ENCODE measurements at places on chromosomes 16 and 17.

- no peak for DNase-seq
Observed at GRCh38 chr17:28365487-28365886, 488 bp upstream of the SEBOX start.

GRCh38 chr16:68374246-68374805 lies 63.5 kb downstream of the PRMT7 start:
- no peak for DNase-seq

GRCh38 chr16:53908731-53909130 lies 204.8 kb downstream of the FTO start:
- DNase-seq, result no peak

DNA sequence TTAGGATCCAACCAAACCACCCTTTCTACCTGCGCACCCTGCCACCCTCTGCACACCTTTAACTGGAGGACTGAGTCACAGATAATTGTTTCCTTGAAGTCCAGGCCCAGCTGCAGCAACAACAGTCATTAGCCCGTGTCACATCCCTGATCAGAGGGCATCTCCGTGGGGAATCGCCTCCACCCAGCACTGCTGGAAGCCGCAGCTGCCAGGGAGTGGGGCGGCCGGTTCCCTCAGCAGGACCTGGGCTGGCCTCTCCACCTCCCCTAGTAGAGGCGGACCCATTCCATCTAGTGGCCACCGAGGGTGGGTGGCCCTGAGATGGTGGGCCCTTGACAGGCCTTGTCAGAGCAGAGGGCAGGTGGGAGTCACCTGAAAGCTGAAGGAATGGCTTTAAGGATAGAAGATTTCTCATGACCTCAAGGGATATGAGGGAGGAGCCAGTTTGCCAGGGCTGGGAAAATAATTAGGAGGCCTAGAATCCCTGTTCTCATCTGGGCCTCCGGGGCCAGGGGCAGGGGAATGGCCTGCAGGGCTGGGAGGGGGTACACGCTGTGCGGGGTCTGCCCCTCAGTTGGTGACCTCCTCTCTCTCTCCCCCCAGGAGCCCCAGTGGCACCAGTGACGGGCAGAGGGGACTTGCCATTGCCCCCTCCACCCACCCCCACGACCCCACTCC lies 6.2 kb downstream of the PRSS53 start:
- no peak for DNase-seq

DNA sequence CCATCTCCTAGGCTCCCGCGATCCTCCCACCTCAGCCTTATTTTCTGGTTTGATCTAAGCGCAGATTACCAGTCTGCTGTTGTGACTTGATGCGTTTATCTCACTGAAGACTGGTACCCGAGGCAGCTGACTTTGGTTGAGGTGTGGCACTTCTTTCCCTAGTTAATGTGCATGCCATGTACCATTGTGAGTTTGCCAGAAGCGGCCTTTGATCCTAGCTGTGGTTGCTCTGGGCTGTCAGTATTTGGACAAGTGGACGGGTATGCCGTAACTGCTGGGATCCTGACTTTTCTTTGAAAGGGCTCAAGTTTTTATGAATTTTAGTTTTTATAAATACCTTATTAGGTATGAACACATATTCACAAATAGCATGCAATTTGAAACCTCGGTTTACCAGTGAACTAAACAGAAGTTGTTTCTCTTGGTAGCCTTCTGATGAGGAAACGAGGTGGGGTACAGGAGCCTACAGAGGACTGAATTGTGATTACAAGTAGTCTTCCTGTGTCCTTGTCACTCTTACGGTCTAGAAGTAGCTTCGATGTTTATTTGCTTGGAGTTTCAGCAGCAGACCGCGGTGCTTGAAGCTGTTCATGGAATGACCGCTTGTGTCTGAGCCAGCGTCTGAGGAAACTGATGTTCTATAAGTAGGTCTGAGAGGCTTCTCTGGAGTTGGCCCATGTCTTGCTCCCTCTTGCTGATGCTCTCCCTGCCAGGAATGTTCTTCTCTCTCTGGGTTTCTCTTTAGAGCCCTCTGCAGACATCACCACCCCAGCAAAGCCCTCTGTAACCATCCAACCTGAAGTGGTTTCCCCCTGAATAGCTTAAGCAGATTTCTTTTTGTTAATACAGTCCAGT lies 40.0 kb downstream of the SEC14L1 start:
- DNase-seq, result no peak

GRCh38 chr17:76032073-76032779 lies 5.1 kb upstream of the EVPL start:
- DNase-seq, result no peak

GRCh38 chr16:24139282-24139681 lies 116.9 kb upstream of the CACNG3 start:
- no peak for DNase-seq

DNA sequence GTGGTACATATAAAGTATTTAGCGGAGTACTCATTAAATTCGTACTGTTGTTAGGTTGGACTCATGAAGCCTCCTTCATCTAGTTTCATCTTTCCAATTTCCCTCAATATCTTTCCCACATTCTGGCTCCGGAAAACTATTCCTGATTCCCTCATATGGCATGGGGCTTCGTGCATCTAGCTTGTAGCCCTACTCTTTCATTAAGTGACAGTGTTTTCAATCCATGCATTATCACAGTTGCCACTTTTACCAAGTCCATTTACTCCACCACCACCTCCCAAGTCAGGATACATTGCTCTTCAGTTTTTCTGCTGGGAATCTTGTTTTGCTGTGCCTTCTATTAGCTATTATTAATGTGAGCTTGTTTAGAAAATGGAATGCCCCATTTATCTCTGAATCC lies 1032.1 kb upstream of the RBFOX1 start:
- DNase-seq, result no peak

GRCh38 chr17:74218436-74218835 lies 5.1 kb downstream of the TTYH2 start:
- peak; percentile 69 for DNase-seq

DNA sequence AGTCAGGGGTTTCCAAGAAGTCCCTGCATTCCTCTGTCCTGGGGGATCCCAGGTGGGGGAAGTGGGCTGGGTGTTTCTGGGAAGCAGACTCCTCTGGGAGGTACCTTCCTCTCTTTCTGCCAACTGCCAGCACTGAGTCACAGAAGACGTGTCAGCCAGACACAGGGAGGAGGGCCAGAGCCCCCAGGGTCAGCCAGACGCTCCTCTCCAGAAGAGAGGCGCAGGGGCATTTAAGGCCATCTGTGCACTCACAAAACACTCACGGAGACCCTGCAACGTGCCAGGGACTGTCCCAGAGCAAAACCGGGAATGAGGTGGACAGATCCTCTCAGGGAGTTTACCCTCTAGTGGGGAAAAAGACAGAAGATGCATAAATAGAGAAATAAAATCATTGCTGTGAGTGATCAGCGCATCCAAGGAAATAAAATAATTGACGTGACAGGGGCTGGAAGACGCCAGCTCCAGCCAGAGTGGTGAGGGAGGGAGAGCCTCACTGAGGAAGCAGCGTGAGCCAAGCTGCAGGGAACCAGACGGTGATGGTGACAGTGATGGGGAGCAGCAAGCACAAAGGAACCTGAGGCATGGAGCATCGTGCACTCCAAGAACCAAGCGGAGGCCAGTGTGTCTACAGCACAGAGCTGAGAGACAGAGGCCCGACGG lies 105.4 kb downstream of the ZNF423 start:
- DNase-seq, result peak; percentile 72

DNA sequence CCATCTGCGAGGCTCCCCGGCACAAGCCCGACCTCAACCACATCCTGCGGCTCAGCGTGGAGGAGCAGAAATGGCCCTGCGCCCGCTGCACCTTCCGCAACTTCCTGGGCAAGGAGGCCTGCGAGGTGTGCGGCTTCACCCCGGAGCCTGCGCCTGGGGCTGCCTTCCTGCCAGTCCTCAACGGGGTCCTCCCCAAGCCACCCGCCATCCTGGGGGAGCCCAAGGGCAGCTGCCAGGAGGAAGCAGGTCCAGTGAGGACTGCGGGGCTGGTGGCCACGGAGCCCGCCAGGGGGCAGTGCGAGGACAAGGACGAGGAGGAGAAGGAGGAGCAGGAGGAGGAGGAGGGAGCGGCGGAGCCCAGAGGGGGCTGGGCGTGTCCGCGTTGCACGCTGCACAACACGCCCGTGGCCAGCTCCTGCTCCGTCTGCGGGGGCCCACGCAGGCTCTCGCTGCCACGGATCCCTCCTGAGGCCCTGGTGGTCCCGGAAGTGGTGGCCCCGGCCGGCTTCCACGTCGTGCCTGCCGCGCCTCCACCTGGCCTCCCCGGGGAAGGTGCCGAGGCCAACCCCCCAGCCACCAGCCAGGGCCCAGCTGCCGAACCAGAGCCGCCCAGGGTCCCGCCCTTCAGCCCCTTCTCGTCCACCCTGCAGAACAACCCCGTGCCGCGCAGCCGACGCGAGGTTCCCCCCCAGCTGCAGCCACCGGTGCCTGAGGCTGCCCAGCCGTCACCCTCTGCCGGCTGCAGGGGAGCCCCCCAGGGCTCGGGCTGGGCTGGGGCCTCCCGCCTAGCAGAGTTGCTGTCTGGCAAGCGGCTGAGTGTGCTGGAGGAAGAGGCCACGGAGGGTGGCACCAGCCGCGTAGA lies 13.1 kb upstream of the PRR35 start:
- peak; percentile 71 for DNase-seq

Data from eye (tissue), 1 donor.